Activated CD8-positive, alpha-beta T cell treated with anti-CD3 and anti-CD28 coated beads for 36 hours (primary cell): ENCODE measurements at places on chromosomes 2 and 18. TPM values are rescaled to one million over a fixed set of nuclear protein-coding genes. Genes with fewer than 3 reads are reported as not detected.

ANO7 gene
- 5.4 TPM for total RNA-seq

RBM44 gene
- total RNA-seq: 0.87 TPM

C2orf72 gene
- total RNA-seq: 2.6 TPM

DYSF gene
- 3.5 TPM for total RNA-seq

PRSS56 gene
- not detected for total RNA-seq

GRCh38 chr2:12606472-12607000, 110.2 kb upstream of the TRIB2 start:
- H3K27ac ChIP-seq: no peak overlapping the region
- H3K36me3 ChIP-seq: no peaks in the 10 kb centered on the region
- H3K4me1 ChIP-seq: peaks cover 14% of the 10 kb centered on the region
- no peaks in the 10 kb centered on the region for H3K27me3 ChIP-seq
- H3K4me3 ChIP-seq: no peak overlapping the region

DNA sequence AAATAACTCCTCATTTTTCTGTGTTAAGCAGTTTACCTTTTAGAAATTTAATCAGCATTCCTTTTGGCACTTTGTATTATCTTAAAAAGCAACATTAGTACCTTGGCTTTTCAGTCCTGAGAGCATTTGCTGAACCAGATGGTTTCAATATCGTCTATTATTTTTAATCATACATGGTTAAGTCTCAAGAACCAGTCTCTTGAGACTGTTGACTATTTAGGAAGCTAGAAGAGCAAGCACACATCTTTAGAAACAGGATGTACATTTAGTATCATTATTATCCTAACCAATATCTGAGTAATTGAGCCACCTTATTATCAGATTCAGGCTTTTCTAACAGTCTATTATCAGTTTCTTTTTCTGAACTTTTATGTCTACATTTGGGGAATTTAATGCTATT, 28.2 kb upstream of the ZEB2 start:
- H3K36me3 ChIP-seq: no peaks in the 10 kb centered on the region
- no peak for DNase-seq
- H3K27ac ChIP-seq: no peak overlapping the region

DNA sequence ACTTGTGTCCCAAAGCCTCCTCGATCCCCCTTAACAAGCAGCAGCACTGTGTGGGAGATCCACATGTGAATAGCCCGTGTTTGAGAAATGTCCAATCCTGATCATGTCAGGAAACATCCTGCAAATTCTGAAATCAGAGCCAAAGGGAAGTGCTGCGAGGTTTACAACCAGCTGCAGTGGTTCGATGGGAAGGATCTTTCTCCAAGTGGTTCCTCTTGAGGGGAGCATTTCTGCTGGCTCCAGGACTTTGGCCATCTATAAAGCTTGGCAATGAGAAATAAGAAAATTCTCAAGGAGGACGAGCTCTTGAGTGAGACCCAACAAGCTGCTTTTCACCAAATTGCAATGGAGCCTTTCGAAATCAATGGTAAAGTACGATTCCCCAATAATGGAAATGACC, at the start of gene MARCO:
TSS of gene MARCO (plus strand) at position 164 of the 400 bp plus-strand sequence. CDS start at position 271, 107 bp downstream.
- DNase-seq: no peak
- H3K4me3 ChIP-seq: no peak within 1 kb of the TSS
- peaks cover 4% of the 10 kb centered on the region for H3K4me1 ChIP-seq
- H3K36me3 ChIP-seq: no peaks in the 10 kb centered on the region
- peaks cover 4% of the 10 kb centered on the region for H3K27me3 ChIP-seq

DNA sequence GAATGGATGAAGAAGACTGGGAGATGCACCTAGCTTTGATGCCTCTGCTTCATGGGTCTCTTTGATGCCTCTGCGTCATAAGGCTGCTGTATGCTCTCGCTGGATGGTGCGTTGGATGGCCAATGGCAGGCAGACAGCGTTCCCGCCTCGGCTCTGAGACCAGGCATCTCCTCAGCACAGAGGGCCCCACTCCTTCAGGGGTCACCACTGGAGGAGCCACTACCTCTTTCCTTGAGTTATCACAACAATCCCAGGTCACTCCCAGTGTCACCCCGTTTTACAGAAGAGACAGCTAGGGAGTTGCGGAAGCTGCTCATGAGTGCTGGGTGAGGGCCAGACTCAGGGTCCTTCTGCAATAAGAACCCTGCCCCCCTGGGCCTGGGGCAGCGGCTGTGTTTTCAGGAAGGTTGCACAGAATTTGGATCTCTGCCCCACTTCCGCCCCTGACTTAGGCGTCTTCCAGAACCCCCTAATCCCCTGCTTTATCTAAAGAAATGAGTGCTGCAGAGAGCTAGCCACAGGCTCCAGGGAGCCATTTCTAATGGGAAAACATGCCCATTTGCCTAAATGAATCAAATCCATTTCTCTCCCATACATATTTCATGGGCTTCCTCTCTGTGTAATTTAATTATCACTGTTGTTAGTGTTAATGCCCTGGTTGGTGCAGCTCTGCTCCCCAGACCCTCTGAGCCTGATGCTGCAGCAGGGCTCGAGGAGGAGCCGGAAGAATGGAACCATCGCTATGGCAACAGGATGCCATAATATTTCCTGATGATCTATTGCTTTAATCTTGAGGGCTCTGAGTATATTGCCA, 131.8 kb upstream of the HS6ST1 start:
- no peak overlapping the region for H3K4me3 ChIP-seq
- no peaks in the 10 kb centered on the region for H3K4me1 ChIP-seq
- peaks cover 7% of the 10 kb centered on the region for H3K27me3 ChIP-seq
- no peak for DNase-seq
- no peaks in the 10 kb centered on the region for H3K36me3 ChIP-seq

- peak; percentile 30 for DNase-seq
- H3K4me3 ChIP-seq: peak overlapping the region; percentile 55
- H3K27me3 ChIP-seq: peaks cover 8% of the 10 kb centered on the region
- peaks cover 19% of the 10 kb centered on the region for H3K4me1 ChIP-seq
- no peaks in the 10 kb centered on the region for H3K36me3 ChIP-seq
Measured at GRCh38 chr2:219448099-219448775, 13.6 kb downstream of the SPEG start.

GRCh38 chr2:14626873-14627272, 5.6 kb upstream of the LRATD1 start:
- DNase-seq: no peak
- H3K4me3 ChIP-seq: no peak overlapping the region
- H3K4me1 ChIP-seq: no peaks in the 10 kb centered on the region
- peaks cover 5% of the 10 kb centered on the region for H3K27me3 ChIP-seq
- H3K36me3 ChIP-seq: no peaks in the 10 kb centered on the region

- H3K4me3 ChIP-seq: no peak overlapping the region
- H3K27me3 ChIP-seq: no peaks in the 10 kb centered on the region
- no peak for DNase-seq
- no peak overlapping the region for H3K27ac ChIP-seq
- no peaks in the 10 kb centered on the region for H3K36me3 ChIP-seq
Measured at GRCh38 chr18:28584731-28585130, 407.8 kb upstream of the CDH2 start.

DNA sequence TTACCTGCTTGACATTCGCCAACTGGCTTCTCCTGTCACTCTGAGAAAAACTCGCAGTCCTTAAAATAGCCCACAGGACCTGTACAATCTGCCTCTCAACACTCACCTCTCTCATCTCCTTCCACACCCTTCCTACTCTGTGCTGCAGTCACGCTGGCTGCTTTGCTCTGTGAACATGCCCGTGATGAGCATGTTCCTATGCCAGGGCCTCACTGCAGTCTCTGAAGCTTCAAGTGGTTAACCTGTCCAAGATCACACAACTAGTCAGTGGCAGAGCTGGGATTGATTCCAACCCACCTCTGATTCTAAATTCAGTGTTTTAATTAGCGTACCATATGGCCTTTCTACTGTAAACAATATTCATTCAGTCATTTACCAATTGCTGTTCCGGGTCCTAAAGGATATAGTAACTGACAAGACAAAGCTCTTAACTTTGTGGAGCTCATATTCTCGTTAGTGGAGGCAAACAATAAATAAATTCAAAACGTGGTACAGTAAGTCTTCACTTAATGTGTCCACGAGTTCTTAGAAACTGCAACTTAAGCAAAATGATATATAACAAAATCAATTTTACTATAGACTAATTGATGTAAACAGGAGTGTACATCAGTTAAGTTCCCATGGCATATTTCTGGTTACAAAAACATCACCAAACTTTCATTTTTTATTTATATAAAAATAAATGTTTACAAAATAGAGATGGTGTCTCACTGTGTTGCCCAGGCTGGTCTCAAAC, 38.9 kb upstream of the FBXO11 start:
- no peaks in the 10 kb centered on the region for H3K27me3 ChIP-seq
- H3K4me3 ChIP-seq: no peak overlapping the region
- no peaks in the 10 kb centered on the region for H3K4me1 ChIP-seq
